ENCODE measurements at places on chromosomes 7 and 10. TPM values are rescaled to one million over a fixed set of nuclear protein-coding genes. Genes with fewer than 3 reads are reported as not detected.

ADCYAP1R1 gene
- 9.0 TPM for polyA plus RNA-seq

ZC3HAV1L gene
- polyA plus RNA-seq = 17.7 TPM

NME8 gene
- not detected for polyA plus RNA-seq

PRR15 gene
- not detected for polyA plus RNA-seq

BTBD16 gene
- 0.15 TPM for polyA plus RNA-seq

HBP1 gene
- polyA plus RNA-seq = 61.2 TPM

TUBB8 gene
- polyA plus RNA-seq = 0.26 TPM

HHEX gene
- polyA plus RNA-seq = 6.2 TPM

AEBP1 gene
- 90.6 TPM for polyA plus RNA-seq

OPALIN gene
- not detected for polyA plus RNA-seq

CBX3 gene
- 161 TPM for polyA plus RNA-seq

SMO gene
- 36.7 TPM for polyA plus RNA-seq

CPA2 gene
- polyA plus RNA-seq = 0.74 TPM

LRRD1 gene
- 0.46 TPM for polyA plus RNA-seq

TET1 gene
- 9.4 TPM for polyA plus RNA-seq

BTAF1 gene
- 26.7 TPM for polyA plus RNA-seq

MYO1G gene
- polyA plus RNA-seq = 0.81 TPM

NXPH1 gene
- polyA plus RNA-seq = not detected

AVL9 gene
- 18.5 TPM for polyA plus RNA-seq

ZNF467 gene
- 8.1 TPM for polyA plus RNA-seq

KCNH2 gene
- polyA plus RNA-seq = 12.1 TPM

All from muscle of back (tissue), 13 donors.